ENCODE measurements at places on chromosomes 3 and 15. TPM values are rescaled to one million over a fixed set of nuclear protein-coding genes. Genes with fewer than 3 reads are reported as not detected.
A peak's percentile ranks its signal among the peaks of the same experiment; 100 is the strongest.

Gene MAP6D1
- 0.90 TPM for total RNA-seq

Gene HAPLN3
- total RNA-seq: 137 TPM

Gene KLHL40
- total RNA-seq: not detected

Gene PRR23B
- not detected for total RNA-seq

Gene CLN6
- 42.1 TPM for total RNA-seq

Gene C3orf20
- 0.13 TPM for total RNA-seq

Gene LINGO1
- total RNA-seq: 18.8 TPM

Gene ADPRH
- 5.1 TPM for total RNA-seq

Gene SPATA12
- total RNA-seq: 0.15 TPM

Gene WDR6
- 148 TPM for total RNA-seq

DNA sequence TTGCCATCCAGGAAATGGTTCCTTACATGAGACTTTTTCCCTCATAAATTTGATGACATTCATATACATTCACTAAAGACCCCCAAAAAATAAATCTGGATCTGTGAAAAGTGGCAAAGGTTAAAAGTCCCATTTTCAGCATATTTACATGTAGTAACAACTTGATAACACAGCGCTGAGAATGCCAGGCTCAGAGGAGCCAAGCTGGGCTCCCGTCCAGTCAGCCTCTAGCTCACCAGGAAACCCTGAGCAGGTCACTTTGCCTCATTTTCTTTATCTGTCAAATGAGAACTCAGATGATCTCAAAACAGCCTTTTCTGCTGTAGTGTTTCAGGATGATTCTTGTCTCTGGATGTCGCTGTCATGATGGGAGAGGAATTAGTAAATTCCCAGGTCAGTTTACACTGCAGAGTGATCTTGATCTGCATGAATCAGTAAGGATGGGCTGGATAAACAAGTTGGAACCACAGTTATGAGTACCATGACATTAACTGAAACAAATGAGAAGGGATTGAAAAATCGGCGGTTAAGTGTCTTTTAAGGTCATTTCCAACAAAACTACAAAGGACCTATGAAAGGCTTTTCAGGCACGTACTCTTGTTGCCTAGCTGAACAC is 82.8 kb downstream of the PPARG start:
- no peak for DNase-seq

GRCh38 chr15:58777107-58777506 is 6.0 kb downstream of the MINDY2 start:
- no peak for DNase-seq

- no peak for DNase-seq
Observed at GRCh38 chr3:152760591-152760990, 74.3 kb upstream of the P2RY1 start.

- DNase-seq: no peak
Observed at GRCh38 chr15:92117261-92117731, 263.8 kb downstream of the SLCO3A1 start.

DNA sequence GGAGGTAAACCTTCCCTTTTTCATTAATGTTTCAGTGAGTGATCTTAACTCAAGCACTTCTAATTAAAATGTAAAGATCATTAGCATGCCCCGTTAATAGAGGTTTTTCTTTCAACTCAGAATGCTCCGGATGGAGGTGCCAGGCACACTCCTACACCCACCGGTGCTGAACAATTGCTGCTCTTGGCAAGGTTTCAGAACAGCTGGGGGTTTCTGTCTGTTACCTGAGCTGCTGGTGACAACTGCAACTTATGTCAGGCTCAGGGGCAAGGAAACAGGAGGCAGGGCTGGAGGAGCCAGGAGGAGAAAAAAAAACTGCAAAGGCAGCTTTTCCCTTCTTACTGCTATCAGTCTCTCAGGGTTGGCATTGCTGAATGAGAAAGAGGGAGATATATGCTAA is 250.1 kb downstream of the DIPK2A start:
- no peak for DNase-seq

- DNase-seq: no peak
Observed at GRCh38 chr3:155080692-155081091, 573 bp downstream of the MME start.

- no peak for DNase-seq
Observed at GRCh38 chr15:72168131-72168807, 29.3 kb downstream of the GRAMD2A start.

- no peak for DNase-seq
Observed at GRCh38 chr15:69555080-69555479, 102.5 kb downstream of the RPLP1 start.

DNA sequence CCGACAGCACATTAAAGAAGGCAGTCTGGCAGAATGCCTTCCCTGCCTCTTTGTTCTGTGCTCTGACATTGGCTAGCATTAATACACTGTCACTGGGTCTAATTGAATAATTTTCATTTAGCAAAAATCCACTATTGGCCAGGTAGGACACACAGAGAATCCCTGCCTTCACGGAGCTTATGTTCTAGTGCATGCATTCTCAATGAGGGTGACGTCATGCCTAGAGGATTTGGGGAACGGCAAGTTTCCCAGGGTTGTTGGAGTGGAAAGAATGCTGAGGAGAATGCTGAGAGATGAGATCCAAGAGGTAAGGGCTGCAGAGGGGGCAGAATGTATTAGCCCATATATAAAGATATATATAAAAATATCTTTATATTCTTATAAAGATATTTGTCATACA is 284.7 kb downstream of the ERC2 start:
- DNase-seq: no peak

- DNase-seq: no peak
Observed at GRCh38 chr3:58597770-58598310, 20.6 kb upstream of the FAM107A start.

DNA sequence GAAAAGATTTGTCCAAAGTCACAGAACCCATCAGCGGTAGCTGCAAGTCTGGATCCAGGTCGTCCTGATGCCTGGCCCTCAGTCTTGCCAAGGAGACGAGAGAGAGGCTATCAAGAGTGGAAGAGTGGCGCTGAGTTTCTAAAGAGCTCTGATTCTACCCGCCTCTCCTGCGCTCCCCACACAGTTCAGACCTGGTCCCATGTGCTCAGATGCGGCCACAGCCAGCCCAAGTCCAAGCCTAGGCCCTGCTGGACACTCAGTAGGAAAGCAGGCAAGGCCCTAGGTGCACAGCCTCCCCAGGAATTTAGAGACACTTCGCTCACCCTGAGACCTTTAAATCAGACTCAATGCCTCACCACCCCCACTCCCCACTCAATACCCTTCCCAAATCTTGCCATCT is 32.4 kb downstream of the CCDC12 start:
- no peak for DNase-seq

DNA sequence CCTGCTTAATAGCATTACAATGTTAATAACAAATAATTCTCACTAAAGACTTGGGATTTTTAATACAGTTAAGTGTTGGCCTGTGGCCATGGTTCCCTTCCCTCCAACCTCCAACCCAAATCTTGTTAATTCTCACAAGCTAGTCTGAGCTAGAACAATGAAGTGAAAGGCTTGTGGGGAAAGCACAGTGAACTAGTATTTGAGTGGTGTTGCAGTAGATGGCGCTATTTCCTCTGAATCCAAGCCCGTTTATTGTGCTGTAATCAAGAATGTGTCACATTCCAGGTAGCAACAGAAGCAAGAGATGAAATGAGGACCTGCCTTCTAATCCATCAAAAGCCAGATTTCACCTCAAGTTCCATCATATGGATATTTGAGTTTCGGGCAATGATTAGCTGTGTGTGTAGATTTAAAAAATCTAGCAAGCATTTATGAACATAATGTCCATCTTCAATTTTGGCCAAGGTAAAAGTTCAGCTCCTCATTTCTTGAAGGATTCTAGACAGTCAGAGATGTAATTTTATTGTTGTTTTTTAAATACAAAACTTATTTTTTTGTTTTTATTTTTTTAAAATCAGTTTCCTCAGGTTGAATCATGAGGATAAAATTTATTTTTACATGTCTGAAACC is 160.7 kb downstream of the SQOR start:
- DNase-seq: peak; percentile 30

- no peak for DNase-seq
Observed at GRCh38 chr15:60936186-60936585, 292.9 kb downstream of the RORA start.

- DNase-seq: no peak
Observed at GRCh38 chr3:30504939-30505338, 101.5 kb upstream of the TGFBR2 start.
